ENCODE measurements at places on chromosomes 2 and 18. TPM values are rescaled to one million over a fixed set of nuclear protein-coding genes. Genes with fewer than 3 reads are reported as not detected.

Gene LYG2
- total RNA-seq: not detected

Gene UBR3
- total RNA-seq: 172 TPM

Gene RETREG2
- total RNA-seq: 34.7 TPM

Gene STPG4
- total RNA-seq: not detected

Gene ABCG8
- total RNA-seq: not detected

Gene GYPC
- 65.2 TPM for total RNA-seq

Gene DOK6
- 22.6 TPM for total RNA-seq

Gene ANKRD30B
- not detected for total RNA-seq

Gene GAREM2
- total RNA-seq: 2.0 TPM

Gene PID1
- 63.9 TPM for total RNA-seq

Gene C2orf15
- 1.5 TPM for total RNA-seq

Gene MERTK
- 17.6 TPM for total RNA-seq

Gene MYCN
- total RNA-seq: 3.3 TPM

Gene ADAM23
- 7.4 TPM for total RNA-seq

Gene TGIF1
- 82.6 TPM for total RNA-seq

Gene ZNF385B
- total RNA-seq: 2.5 TPM

Gene IL36RN
- total RNA-seq: 0.26 TPM

Gene DYNAP
- not detected for total RNA-seq
